ENCODE measurements at places on chromosomes 2 and 18.

GRCh38 chr2:120219766-120220165, 3.4 kb downstream of the TMEM185B start:
- peak; percentile 83 for DNase-seq

DNA sequence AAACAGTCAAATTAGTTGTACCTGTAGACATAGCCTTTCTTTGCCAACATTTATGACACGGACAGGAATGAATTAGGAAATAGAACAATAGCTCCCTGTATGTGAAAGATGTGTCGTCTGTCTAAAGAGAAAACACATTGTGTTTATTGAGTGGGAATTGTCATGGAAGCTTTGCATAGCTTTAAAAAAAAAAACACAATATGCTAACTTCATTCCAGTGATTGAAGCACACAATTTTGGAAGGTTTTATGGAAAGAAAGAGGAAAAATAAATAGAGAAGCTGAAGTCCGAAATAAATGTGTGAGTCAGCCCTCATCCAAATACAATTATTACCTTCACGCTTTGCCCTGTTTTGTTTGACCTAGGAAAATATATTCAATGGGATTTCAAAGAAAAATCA, 1095.7 kb downstream of the TSN start:
- no peak for DNase-seq

DNA sequence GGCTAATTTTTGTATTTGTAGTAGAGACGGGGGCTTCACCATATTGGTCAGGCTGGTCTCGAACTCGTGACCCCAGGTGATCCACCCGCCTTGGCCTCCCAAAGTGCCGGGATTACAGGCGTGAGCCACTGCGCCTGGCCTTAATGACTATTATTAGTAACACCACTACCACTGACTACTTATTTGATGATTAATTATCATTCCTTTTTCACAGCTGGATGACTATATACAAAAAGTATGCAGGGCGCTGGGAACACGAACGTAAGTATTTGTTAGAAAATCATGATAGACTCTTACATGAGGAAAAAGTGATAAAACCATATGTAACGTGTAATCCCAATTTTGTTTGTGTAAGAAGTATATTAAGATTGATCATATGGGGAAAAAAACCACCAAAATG, 21.6 kb downstream of the DARS1 start:
- no peak for DNase-seq

- DNase-seq: no peak
Observed at GRCh38 chr18:60331890-60332289, 40.7 kb downstream of the MC4R start.

DNA sequence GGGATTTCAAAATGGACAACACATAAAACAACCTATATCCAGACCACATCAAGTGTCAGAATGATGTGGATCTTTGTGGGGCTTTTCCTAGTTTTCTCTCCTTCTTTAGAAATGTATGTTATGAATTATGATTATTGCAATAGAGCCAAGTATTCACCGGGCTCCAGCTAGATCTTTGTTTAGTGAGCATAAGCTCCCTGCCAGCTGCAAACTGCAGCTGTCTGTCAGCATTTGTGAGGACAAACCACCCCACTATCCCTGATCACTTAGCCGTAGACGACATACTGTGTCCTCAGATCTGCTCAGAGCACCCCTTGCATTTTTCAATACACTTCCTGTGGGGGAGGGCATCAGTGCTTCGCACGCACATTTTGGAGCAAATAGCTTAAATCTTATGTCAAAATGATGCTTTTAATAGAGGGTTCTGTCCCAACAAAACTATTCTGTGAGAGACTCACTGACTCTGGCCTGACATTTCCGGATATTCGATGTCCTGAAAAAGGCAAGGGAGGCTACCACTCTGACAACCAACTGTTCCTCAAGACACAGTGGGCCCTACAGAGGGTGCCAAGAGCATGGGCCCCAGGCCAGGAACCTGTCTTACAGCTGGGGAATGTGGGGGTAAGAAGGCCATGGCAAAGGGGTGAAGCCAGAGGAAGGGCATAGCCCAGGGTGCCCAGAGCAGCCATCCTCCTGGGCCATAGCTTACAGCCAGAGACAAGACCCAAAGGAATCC, 346.0 kb downstream of the ARHGAP15 start:
- DNase-seq: no peak

DNA sequence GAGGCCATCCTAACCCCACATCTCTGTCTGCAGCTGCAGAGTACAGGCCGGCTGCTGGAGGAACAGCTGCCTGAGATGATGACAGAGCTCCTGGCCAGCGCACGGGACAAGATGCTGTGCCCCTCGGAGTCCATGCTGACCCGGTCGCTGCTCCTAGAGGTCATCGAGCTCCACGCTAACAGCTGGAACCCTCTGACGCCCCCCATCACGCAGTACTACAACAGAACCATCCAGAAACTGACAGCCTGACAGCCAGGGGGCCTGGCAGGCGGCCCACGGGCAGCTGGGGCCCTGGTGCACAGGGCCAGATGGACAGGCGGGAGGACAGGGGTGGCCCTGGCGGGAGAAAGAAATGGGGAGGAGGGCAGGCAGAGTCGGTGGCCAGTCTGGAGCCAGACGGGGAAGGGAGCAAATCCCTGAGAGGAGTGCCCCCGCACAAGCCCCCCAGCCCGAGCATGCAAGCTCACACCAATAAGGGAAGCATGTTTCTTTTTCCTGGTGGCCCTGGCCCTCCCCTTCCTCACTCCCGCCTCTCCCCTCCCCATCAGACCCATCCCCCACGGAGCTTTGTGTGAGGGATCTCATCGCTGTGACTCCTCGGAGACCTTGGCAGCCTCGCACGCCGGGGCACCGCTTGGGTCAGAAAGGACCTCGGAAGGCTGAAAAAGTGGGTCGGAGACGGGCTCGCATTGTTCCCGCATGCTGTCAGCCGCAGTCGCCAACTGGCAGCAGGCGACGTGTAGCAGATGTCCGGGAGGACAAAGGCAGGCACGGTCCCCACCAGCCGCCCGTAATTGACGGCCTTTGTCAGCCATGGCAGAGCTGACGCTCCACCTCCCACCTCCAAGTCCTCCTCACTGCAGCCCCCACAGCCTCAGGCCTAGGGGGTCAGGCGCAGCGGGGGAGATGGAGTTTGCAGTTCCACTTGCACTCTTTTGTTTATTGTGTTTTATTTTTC, 91.2 kb downstream of the SMAD7 start:
- DNase-seq: no peak

- DNase-seq: no peak
Observed at GRCh38 chr2:59167514-59167913, 926.4 kb upstream of the FANCL start.

GRCh38 chr2:191666732-191667131, 11.2 kb upstream of the NABP1 start:
- no peak for DNase-seq

DNA sequence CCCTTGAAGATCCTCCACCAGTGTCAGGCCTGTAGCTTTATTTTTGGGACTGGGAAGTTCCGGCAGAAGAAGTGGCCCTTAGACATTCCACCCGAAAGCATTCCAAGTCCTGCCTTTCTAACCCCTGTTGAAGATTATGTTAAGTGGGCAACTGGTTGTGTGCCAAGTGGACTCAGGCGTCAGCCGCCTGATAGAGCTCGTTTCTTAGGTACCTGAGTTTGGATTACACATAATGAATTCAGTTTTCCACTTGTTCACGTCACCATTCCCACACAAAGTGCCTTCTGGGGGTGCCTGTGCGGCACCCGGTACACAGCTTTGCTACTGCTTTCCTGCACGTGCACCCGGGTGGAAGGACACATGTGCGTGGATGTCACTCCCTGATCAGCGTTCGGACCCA, 156.5 kb downstream of the PTGR3 start:
- DNase-seq: no peak

GRCh38 chr2:233323851-233324250, 16.2 kb downstream of the SAG start:
- no peak for DNase-seq

- DNase-seq: peak; percentile 94
Observed at GRCh38 chr2:46847185-46847710, 68.4 kb downstream of the MCFD2 start.

DNA sequence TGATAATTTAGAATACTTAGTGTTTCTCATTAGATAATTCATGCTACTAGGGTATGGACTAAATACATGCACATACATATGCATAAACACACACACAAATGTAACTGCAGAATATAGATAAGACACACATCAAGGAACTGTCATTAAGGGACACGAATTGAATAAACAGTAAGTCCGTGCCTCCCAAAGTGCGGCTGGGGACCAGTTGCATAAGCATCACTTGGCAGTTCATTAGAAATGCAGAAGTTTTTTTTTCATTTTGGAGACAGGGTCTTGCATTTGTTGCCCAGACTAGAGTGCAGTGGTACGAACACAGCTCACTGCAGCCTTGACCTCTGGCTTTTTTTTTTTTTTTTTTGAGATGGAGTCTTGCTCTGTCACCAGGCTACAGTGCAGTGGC, 130.0 kb upstream of the CCDC195 start:
- no peak for DNase-seq

DNA sequence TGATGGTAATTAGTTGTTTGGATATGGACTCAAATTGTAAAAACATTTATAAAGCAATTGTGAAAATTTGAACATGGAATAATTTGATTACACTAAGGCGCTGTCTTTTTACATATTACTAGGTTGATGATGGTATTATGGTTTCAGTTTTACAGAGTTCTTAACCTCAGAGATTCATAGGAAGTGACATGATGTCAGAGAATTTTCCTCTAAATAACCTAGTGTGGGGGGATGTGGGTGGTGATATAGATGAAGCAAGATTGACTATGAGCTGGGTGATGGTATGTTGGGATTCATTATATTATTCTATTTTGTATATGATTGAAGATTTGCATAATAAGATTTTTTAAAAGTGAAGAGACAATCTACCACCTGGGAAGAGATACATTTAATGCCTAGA, 45.9 kb upstream of the ATP5MC3 start:
- DNase-seq: no peak

DNA sequence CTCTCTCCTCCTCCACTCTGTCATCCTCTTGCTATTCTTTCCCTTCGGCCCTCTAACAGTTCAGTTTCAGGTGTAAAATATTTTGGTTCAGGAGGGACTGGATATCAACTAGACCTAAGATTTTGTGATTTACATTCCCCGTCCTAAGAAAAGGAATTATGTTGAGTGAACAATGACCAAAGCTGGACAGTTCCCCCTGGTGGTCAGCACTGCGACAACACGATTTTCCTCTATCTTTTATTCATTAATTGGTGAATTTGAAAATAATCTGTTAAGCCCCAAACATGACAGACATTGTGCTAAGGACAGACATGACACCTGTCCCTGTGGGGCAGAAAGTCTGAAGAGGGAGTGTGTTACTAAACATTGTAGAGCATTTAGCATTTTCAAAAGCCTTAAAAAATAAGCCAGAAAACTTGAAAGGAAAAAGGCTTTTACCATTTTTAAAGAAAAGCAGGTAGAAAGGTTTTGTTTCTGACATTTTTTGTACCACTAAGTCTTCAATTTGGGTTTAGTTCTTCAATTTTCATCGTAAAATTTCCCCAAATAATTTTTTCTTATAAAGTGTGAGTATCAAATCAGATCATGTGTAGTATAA, 28.4 kb upstream of the GTF2A1L start:
- no peak for DNase-seq

- DNase-seq: peak; percentile 72
Observed at GRCh38 chr2:1728821-1729220, 15.5 kb downstream of the PXDN start.

GRCh38 chr2:38863061-38863695, 12.6 kb downstream of the DHX57 start:
- DNase-seq: no peak

DNA sequence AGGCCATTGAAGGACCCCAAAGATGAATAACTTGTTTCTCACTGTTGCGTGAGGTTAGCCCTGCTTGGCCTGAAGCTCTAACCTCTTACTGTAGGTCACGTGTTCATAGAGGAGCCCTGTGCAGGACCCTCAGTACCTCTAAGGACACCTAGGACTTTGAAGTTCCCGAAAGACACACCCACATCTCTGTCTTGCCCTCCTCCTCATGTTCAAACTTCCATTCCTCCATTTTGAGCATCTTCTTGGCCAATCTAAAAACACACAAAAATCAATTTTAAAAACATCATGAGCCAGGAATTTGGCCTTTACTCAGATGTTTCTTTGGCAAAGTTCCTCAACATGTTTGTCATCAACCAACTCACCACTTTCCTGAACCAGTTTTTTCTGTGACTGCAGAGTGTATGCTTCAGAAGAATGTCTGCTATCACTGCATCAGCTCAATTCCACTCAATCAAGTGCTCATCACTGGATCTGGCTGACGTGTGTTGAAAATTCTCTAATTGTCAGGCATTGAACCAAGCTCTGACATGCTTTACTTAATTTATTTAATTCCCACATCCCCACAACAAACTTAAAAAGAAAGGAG, 101.6 kb downstream of the AP1S3 start:
- no peak for DNase-seq

DNA sequence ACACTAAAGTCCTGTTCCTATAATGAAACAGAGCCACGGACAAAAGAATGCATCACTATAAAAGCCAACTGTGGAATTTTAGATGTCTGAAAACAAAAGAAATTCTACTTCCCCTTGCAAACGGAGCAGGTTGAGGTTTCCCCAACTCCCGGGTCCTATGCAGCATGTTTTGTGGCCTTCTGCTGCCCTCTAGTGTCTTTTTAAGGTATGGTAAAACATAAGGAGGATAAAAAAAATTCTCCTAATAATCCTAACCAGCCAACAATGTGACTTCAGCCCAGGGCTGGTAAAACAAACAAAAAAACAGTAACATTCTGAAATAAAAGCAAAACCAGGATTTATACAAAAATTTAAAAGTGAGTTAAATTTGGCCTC, 539.5 kb downstream of the NRXN1 start:
- DNase-seq: no peak

DNA sequence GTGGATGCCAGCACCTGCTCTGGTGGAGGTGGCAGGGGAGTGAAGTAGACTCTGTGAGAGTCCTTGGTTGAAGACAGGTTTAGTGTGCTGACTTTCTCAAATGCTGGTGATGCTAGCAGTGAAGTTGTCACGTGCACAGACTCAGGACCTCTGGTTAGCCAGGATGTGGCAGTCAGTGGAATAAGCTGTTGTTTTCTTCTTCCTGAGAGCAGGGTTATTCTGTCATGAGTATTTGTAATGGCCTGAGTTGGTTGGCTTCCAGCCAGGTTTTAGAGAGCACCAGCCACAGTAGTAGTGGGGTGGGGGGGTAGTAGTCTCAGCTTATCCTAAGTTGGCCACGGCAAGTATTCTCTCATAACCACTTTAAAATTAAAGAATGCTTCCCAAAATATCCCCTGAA, 238.5 kb upstream of the FBXO11 start:
- no peak for DNase-seq

DNA sequence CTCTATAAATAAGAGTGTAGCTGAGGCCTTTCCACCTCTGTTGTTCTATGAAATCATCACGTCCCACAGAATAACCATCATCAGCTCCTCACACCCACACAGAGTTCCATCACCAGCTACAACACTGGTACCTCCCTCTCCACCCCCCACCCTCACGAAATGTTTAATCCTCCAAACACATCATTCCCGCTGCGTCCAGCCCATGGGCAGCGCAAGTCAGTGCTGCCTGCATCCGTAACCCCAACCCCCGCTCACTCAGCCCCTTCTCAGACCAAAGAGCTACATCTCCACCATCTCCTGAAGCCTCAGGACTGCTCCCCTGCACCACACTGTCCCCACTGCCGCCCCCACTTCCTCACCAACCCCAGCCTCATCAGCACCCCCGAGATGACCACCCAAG, 19.4 kb downstream of the DNMT3A start:
- DNase-seq: no peak

Measured in mesenteric fat pad (tissue), 1 donor.